ENCODE measurements at places on chromosomes 16 and 17. TPM values are rescaled to one million over a fixed set of nuclear protein-coding genes. Genes with fewer than 3 reads are reported as not detected.

DNA sequence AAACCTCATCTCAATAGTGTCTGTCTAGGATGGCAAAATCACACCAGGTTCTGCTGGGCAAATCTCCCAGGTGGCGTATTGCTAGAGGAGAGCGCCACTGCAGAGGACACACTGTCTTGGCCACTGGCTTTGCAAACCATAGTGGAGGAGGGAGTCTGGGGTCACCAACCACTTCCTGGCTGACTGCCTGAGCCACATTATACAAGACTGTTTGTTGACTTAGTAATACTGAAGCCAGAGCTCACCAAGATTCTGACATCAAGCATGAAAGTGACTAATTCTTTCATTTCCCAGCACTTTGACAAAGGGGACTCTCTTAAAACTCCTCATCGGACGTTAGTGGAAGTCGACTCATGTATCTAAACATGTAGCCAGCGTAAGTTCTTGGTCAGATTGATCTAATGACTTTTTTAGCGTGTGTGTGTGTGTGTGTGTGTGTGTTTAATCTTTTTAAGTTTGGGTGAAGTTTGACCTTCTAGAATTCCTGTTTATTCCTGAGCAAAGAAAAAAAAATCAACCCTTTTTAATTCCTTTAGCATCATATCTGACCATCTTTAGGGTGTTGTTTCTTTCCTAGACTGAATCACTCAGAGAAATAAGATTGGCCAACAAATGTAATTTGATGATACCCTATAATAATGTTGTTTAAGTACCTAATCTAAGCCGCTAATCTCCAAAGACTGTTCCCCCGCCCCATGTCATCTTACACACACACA, 13.7 kb downstream of the PITPNC1 start:
- H3K27me3 ChIP-seq: no peaks in the 10 kb centered on the region
- peaks cover 22% of the 10 kb centered on the region for H3K4me1 ChIP-seq
- H3K36me3 ChIP-seq: no peaks in the 10 kb centered on the region
- peak overlapping the region; percentile 75 for H3K27ac ChIP-seq
- H3K4me3 ChIP-seq: peak overlapping the region; percentile 33

Gene PYDC1
- total RNA-seq: not detected

DNA sequence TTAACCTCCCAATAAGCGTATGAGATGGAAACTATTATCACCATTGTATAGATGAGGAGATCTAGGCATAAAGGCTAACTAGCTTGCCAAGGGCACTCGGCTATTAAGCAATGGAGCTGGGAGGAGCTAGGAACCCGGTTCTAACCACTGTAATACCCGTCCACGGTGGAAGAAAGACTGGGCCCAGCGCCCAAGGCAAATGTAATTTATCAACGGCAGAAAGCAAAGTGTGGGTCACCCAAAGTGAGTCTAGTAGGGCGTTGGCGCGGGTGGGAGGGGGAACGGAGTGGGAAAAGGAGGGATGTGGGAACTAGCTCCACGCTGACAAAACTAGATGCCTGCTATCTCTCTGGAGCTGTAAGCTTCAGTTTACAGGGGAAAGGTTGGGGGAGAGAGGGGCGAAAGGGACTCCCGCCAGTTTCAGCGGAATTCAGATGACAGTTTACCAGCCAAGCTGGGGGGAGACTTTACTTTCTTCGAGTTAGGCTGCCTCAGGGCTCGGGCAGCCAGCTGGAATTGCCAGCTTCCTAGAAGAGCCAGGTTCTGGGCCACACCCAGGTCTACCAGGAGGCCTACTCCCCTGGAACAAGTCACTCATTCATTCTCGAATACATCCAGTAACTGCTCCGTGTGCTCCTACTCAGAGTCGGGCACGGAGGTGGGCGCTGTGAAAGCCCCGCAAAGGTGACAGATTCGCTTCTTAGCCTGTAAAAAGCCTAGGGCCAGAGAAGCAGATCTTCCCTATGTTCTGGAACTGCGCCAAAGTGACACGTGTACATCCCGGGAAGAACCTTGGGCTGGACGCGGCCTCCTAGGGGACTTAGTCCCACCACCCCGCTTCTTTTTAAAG, 837 bp downstream of the LRRC59 start:
- H3K4me3 ChIP-seq: peak overlapping the region; percentile 95
- peaks cover 17% of the 10 kb centered on the region for H3K4me1 ChIP-seq
- H3K36me3 ChIP-seq: peaks cover 15% of the 10 kb centered on the region
- H3K27me3 ChIP-seq: no peaks in the 10 kb centered on the region
- H3K27ac ChIP-seq: peak overlapping the region; percentile 79
- peak; percentile 62 for DNase-seq

Gene EPX
- total RNA-seq: not detected

DNA sequence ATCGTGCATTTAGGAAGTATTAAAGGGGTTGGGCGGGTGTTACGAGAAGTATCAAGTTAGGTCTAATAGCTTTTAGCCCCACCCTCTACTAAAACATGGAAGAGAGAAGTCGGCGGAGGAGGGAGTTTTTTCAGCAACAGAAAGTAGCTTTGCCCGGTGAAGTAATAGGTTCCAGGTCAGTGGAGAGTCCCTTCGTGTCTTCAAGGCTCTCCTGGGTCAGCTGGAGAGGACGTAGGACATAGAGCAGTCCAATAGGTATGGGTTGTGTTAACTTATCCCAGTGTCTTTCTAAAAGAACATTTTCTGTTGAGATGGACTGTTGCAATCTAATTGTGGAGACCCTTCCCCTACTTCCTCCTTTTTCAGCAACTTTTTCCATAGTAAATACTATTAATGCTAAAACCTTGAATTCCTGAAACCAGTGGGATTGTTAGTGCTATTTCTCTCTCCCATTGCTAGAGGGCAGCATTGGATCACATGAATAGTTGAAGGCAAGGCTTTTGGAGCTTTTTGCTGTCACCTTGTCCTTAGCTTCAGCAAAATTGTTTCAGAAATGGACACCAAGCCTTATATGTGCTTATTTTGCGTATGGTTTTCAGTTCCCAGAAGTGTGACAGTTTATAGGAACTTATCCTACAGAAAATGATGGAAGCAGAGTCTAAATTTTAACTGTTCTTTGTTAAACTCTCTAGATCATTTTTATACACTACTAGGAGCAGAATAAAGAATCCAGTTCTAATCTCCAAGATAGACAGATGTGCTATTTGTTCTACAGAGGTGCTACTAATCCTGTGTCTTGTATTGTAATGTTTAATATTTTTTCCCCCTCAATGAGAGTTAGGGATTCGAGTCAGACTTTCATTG, 38.4 kb downstream of the UTP18 start:
- H3K4me1 ChIP-seq: no peaks in the 10 kb centered on the region
- DNase-seq: no peak
- no peaks in the 10 kb centered on the region for H3K27me3 ChIP-seq
- H3K4me3 ChIP-seq: no peak overlapping the region
- no peak overlapping the region for H3K27ac ChIP-seq

DNA sequence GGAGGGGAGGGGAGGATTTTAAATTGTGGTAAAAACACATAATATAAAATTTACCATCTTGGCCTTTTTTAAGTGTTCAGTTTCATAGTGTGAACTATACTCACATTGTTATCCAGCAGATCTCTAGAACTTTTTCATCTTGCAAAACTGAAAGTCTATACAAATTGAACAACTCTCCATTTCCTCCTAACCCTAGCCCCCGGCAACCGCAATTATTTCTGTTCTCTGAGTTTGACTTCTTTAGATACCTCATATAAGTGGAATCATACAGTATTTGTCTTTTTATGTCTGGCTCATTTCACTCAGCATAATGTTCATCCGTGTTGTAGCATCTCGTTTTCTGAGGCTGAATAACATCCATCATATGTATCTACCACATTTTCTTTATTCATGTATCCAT, 30.0 kb upstream of the MRTFB start:
- no peaks in the 10 kb centered on the region for H3K36me3 ChIP-seq
- no peak overlapping the region for H3K27ac ChIP-seq
- no peaks in the 10 kb centered on the region for H3K27me3 ChIP-seq
- H3K4me3 ChIP-seq: no peak overlapping the region
- no peaks in the 10 kb centered on the region for H3K4me1 ChIP-seq

DNA sequence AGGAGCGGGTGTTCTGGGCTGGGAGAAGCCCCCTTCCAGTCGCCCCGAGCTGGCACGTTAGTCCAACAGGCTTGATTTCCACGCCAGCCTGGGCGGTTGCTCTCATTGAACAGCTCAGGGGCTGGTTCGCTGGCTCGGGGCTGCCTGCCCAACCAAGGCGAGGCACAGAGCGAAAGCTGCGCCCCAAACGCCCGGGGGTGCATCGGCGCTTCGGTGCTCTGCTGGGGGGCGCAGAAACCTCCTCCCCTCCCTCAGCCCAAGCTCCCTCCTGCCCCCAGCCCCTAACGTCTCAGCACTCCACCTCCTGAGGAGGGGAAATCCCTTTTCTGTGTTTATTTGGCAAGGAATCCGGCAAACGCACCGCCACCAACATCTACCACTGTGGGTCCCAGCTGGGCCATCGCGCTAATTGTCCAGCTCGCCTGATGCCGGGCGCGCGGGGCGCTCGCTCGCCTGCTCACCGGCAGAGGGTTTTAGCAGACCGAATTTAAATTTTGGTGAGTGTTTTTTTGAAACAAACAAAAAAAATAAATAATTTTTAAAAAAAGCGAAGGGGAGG, 29.5 kb upstream of the RBFOX1 start:
- no peak overlapping the region for H3K4me3 ChIP-seq
- no peak for DNase-seq
- no peaks in the 10 kb centered on the region for H3K4me1 ChIP-seq
- no peaks in the 10 kb centered on the region for H3K36me3 ChIP-seq
- no peaks in the 10 kb centered on the region for H3K27me3 ChIP-seq
- no peak overlapping the region for H3K27ac ChIP-seq

Gene HOXB9
- total RNA-seq: not detected

DNA sequence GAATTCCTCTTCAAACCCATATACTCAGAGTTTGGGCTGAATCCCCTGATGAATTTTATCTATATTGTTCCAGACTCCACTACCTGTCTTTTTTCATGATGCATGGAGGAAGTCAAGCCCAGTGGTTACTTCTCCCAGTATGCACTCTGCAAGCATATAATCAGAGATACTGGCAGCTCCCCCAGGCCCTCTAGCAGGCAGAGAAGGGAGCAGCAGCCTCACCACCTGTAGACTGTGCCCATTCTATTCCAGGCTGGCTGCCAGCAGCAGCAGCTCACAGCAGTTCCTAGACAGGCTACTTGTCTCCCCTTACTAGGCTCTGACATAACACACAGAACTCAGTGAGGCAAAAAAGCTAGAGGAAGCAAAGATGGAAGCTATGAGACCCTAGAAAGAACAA, 3.4 kb downstream of the MKS1 start:
- no peak for DNase-seq
- no peaks in the 10 kb centered on the region for H3K27me3 ChIP-seq
- H3K36me3 ChIP-seq: peaks cover 2% of the 10 kb centered on the region
- peaks cover 3% of the 10 kb centered on the region for H3K4me1 ChIP-seq

GRCh38 chr17:50466371-50467113, 2.1 kb downstream of the CHAD start:
- H3K4me1 ChIP-seq: peaks cover 68% of the 10 kb centered on the region
- H3K27me3 ChIP-seq: no peaks in the 10 kb centered on the region
- no peak overlapping the region for H3K27ac ChIP-seq
- DNase-seq: peak; percentile 70

- no peak overlapping the region for H3K27ac ChIP-seq
- no peaks in the 10 kb centered on the region for H3K27me3 ChIP-seq
- no peak for DNase-seq
- no peaks in the 10 kb centered on the region for H3K4me1 ChIP-seq
Observed at GRCh38 chr16:71915350-71915749, 20.0 kb downstream of the IST1 start.

Gene ZP2
- total RNA-seq: not detected

- no peaks in the 10 kb centered on the region for H3K36me3 ChIP-seq
- H3K27me3 ChIP-seq: no peaks in the 10 kb centered on the region
- H3K4me1 ChIP-seq: no peaks in the 10 kb centered on the region
- no peak overlapping the region for H3K27ac ChIP-seq
- DNase-seq: no peak
- no peak overlapping the region for H3K4me3 ChIP-seq
Observed at GRCh38 chr16:75789237-75789636, 62.9 kb upstream of the CPHXL start.

Gene C17orf78
- total RNA-seq: not detected

DNA sequence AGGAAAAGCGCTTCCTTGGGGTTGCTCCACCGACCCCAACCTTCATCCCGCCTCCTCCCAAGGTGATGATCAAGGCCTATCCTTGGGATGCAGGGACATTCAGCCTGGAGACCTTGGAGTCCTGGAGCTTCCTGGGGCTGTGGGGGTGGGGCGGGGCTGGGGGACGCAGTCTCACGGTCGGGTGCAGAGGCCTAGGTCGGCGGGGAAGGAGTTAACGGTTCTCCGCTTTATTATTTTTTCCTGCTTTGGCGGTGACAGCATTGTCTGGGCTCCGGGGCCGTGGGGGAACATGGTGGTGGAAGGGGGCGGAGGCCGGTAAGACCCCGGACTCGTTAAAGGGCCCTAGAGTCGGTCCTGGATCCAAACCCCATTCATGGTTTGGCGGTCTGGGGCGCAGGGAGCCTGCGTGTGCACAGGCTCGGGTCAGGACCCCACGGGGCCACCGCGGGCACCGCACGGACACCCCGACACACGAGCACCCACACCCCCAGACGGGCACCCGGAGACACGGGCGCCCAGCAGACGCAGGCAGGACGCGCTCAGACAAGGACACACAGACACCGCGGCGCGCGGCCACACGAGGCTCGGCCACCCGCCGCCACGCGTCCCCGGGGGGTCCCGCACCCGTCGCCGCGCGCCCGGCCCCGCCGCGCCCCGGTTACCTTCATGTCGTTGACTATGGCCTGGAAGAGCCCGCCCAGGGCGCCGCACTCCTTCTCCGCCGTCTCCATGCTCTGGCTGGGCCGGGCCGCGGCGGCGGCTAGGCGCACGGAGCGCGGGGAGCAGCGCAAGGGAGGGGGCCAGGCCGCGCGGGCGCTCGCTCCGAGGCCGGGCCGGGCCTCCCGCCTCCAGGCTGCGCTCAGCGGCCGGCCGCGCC, 554 bp downstream of the MTSS2 start:
- no peaks in the 10 kb centered on the region for H3K4me1 ChIP-seq
- H3K36me3 ChIP-seq: peaks cover 4% of the 10 kb centered on the region
- peak overlapping the region; percentile 77 for H3K27ac ChIP-seq

GRCh38 chr16:4775005-4775404, 8.0 kb upstream of the ZNF500 start:
- H3K4me1 ChIP-seq: no peaks in the 10 kb centered on the region
- H3K4me3 ChIP-seq: no peak overlapping the region
- no peak for DNase-seq
- H3K27ac ChIP-seq: no peak overlapping the region
- no peaks in the 10 kb centered on the region for H3K36me3 ChIP-seq

Gene SPNS3
- not detected for total RNA-seq

Measured in right lobe of liver (tissue), 6 donors.